ENCODE measurements at places on chromosomes 2 and 18.

DNA sequence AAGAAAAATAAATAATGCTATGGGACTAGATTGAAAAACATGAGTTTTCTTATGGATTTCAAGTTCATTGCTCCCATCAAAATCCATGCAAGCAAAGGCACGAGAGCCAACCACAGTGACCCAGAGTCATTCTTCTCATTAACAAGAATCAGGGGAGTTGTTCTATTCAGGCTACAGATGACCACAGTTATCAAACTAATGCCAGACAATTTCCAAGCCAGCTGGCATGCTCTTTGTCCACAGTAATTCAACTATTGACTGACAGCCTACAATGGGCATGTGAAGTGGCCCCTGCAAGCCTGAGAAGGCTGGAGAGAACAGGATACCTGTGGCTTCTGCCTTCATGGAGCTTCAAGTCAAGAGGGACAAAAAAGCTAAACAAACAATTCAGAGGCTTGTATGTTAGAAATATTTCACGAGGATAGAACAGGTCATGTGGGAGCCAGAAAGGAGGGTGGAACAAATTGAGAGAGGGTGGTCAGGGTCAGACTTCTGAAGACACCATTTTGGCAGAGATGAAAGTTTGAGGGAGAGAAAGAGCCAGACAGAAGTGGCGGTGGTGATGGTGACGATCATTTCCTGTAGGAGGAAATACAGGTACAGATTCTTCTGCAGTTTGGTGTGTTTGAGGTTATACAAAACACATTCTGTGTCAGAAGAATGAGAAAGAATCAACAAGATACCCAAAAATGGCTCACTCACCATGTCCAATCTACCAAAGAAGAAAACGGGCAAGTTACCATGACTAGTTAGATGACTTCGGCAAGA lies 732.4 kb downstream of the RNF144A start:
- DNase-seq = no peak

DNA sequence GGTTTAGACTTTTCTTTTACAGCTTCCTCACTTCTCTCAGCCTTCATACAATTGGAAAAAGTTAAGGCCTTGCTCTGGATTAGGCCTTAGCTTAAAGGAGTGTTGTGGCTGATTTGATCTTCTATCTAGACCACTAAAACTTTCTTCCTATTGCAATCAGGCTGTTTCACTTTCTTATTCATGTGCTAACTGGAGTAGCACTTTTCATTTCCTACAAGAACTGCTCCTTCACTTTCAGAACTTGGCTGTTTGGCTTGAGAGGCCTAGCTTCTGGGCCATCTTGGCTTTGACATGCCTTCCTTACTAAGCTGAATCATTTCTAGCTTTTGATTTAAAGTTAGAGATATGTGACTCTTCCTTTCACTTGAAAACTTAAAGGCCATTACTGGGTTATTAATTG lies 114.3 kb downstream of the ARHGEF4 start:
- no peak for DNase-seq

GRCh38 chr2:61961231-61961901 lies 55.9 kb downstream of the COMMD1 start:
- DNase-seq = no peak

GRCh38 chr2:175025946-175026345 lies 20.8 kb upstream of the CHN1 start:
- DNase-seq = no peak

DNA sequence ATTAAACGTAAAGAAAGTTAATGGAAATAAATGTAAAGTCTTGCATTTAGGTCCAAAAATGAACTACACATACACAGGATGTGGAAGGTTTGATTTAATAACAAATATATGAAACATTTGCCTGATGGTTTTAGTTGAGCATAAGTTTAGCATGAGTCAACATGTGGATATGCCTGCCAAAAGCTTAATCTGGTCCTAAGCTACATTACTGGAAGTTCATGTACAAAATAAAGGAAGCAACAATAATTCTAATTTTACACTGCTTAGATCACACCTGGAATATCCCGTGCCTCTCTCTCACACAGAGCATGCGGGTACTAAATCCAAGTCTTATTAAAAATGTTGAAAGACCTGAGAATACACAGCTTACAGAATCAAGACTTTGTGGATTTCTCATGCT lies 276.5 kb upstream of the NRP2 start:
- DNase-seq = no peak

GRCh38 chr18:78713726-78714125 lies 265.9 kb upstream of the SALL3 start:
- no peak for DNase-seq

- no peak for DNase-seq
Observed at GRCh38 chr2:172863341-172863740, 127.7 kb downstream of the RAPGEF4 start.

DNA sequence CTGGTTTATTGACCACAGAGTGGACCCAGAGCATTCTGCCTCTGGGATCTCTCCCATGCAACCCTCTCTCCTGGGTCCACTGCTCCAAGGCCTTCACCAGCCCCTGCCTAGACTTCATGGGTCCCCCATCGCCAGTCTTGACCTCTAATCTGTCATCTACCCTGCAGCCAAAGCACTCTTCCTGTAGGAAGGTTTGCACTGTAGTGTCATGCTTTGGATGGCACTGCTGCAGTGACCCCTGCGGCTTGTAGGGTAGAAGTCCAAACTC lies 41.7 kb downstream of the MYO7B start:
- no peak for DNase-seq

DNA sequence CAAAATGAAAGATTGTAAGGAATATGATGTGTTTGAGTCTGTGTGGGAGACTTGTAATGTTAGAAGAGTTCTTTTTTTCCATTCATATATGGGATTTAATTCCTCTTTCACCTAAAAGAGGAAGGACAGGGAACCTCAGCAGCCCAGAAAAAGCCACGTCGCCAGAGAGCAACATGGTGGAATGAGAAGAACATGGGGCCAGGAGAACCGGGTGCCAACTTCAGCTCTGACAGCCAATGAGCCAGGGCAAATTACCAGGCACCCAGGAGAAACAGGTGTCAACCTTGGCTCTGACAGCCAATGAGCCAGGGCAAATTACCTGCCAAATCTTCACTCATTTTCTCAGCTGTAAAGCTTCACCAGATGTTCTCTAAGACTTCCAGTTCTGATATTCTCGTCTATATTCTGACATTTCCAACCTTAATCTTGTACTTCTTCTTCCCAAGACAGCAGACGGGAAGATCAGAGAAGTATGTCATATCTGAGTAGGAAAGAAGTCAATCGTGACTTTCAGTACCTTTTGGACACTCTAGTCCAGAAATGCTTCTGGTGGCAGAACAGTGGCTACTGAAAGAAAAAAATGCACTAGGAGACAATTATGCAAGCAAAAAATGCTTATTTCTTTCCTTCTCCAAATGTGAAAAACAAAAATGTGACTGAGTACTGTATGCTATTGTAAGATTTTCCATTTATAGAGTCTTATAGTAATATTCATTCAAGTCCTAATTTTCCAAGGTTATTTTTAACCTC lies 79.2 kb upstream of the COL5A2 start:
- no peak for DNase-seq

DNA sequence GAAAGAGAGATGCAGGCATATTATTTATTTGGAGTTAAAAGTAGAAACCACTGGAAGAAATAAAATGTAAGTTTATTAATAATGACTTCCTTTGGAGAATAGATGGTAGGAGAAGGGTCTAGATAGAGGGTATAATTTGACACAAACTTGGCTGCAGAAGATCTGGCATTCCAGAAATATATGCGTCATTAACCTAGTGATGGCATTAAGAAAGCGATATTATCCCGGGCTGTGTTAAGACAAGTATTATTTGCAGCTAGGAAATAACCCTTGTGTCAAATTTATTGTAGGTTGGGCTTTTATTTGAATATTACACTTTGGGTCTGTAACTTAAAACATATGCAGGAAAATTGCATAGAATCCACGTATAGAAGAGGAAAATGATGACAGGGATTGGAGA lies 389.5 kb downstream of the MTX2 start:
- DNase-seq = no peak

DNA sequence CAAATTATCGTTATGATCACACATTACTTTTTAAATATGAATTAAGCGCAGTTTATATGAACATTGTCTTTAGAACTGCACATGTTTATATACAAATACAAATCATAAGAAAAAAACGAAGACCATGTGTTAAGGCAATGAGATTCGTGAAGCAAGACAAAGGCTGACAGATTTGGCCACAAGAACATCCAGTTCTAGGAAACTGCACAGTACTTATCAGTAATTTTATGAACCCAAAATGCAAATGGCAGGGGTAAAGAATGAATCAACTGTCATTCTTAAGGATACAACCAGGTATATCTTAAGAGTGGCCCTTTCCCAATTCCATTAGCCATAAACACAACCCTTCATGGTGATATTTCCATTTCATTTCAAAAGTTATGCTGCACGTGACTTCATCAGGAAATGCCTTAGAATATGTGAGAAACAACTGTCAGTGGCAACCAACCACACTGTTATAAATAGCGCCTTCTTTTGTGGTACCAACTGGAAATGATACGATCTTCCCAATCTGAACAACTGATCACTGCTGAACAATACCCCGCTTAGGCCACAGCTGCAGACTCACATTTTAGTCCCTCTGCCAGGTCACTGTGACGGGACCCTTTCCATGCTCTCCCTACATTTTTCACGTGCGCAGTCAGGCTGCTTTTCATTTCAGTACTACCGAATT lies 144.9 kb downstream of the L3MBTL4 start:
- no peak for DNase-seq
